ENCODE measurements at places on chromosomes 2 and 18. TPM values are rescaled to one million over a fixed set of nuclear protein-coding genes. Genes with fewer than 3 reads are reported as not detected.

GRCh38 chr18:56967035-56967434 is 179.9 kb upstream of the BOD1L2 start:
- H3K36me3 ChIP-seq, result no peaks in the 10 kb centered on the region
- DNase-seq, result no peak

- H3K27me3 ChIP-seq, result no peaks in the 10 kb centered on the region
- H3K27ac ChIP-seq, result no peak overlapping the region
- no peak for DNase-seq
- no peaks in the 10 kb centered on the region for H3K36me3 ChIP-seq
- H3K4me1 ChIP-seq, result no peaks in the 10 kb centered on the region
- H3K4me3 ChIP-seq, result no peak overlapping the region
These were observed 270.8 kb upstream of the DCC start for GRCh38 chr18:52069201-52069600.

PROKR1 gene
- not detected for total RNA-seq

RAB27B gene
- not detected for total RNA-seq

GRCh38 chr18:59918320-59918755 is 18.5 kb downstream of the PMAIP1 start:
- no peak overlapping the region for H3K4me3 ChIP-seq
- DNase-seq, result no peak
- H3K4me1 ChIP-seq, result peaks cover 9% of the 10 kb centered on the region
- no peak overlapping the region for H3K27ac ChIP-seq
- no peaks in the 10 kb centered on the region for H3K36me3 ChIP-seq
- no peaks in the 10 kb centered on the region for H3K27me3 ChIP-seq

DNA sequence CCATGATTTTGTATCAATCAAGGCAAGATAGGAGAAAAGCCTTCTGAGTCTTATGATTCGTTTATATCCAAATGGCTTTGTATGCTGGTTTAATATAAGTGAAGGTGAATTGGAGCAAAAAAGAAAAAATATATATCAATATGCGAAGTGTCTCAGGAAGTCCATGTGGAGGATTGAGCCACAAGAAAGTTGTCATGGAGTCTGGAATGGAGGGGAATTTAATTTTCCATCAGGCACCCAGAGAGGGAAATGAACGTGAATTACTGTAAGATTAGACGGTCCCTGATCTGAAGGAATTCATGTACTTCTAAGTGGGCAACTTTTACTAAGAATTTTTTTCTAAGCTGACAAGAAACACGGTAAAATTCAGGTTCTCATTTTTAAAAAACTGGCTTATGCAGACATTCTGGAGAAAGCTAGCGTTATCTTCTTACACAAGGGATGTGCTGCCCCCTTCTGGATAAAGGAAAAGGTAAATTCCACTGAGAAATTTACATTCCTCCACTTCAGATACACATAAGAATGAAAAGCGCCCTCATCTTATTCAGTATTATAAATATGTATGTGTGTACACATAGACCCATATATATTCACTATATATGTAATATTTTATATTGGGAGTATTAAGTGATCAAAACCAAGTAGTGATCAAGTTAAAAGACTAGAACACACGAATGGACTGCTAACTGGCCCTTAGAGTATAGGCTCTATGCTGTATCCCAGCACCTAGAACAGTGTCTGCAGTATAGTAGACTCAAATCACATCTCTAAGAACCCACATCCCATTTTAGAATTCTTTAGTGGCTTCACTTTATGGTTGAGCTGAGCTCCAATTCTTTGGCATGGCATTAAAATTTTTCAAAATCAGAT is 289.0 kb upstream of the TFPI start:
- DNase-seq, result peak; percentile 75
- H3K27me3 ChIP-seq, result no peaks in the 10 kb centered on the region
- no peaks in the 10 kb centered on the region for H3K4me1 ChIP-seq
- H3K36me3 ChIP-seq, result no peaks in the 10 kb centered on the region

SFT2D3 gene
- total RNA-seq, result 4.4 TPM

- DNase-seq, result no peak
- peaks cover 3% of the 10 kb centered on the region for H3K27me3 ChIP-seq
- H3K27ac ChIP-seq, result no peak overlapping the region
- H3K4me3 ChIP-seq, result no peak overlapping the region
These were observed 106.5 kb downstream of the GALNT3 start for GRCh38 chr2:165687426-165688002.

DNA sequence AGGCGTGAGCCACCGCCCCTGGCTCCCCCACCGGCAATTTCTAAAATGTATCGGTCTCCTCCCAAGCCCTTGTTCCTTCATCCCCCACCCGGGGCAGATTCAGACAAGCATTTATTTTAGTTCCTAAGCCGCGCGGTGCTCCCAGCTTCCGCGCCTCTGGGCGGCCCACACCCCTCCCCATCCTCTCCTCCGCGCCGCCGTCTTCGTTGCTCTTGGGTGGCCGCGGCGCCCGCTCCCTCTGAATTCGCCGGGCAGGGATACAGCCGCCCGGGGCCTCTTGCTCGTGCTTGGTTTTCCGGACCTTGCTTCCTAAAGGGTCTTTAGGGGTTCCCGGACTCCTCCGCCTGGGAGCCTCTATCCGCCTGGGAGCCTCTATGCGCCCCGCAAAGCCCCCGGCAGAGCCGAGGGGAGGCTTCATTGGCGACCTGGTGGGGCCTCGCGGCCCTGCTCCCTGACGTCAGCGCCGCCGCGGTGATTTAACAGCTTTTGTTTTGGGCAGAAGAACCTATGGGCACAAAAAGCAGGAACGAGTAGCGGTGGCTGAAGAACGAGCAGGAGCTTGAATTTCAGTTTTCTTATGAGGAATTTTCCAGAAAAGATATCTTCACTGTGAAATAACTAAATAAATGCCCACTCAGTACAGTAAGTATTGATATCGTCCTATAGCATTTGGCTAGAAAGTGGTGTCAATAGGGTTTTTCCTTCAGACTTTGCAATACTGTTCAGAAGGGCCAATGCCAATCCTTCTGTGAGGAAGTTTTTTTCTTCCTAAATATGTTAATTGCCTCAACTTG is 37.3 kb downstream of the PRKRA start:
- H3K27me3 ChIP-seq, result no peaks in the 10 kb centered on the region
- DNase-seq, result peak; percentile 82
- H3K27ac ChIP-seq, result peak overlapping the region; percentile 91
- H3K4me1 ChIP-seq, result peaks cover 13% of the 10 kb centered on the region
- H3K4me3 ChIP-seq, result peak overlapping the region; percentile 91

DNA sequence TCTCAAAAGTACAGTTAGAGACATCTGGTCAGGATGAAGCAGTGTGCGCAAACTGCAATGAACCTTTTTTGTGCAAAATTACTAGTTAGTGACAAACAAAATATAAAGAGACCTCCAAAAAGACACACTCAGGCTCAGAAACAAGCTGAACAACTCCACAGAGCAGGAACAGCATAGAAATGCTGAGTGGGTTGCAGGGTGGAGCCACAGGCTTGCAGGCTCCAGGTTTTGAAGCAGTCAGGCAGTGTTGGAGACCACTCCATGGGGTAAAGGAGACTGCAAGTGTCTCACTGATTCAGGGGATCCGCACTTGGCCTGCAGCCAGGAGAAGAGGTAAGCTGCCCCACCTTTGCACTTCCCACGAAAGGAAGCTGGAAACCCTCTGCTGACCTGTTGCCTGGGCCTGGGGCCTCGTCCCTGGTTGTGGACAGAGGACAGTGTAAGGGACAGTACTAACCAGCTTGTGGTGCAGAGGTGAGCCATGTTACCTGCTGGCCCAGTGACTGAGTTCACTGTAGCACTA is 36.4 kb downstream of the CFAP221 start:
- no peaks in the 10 kb centered on the region for H3K27me3 ChIP-seq
- H3K36me3 ChIP-seq, result no peaks in the 10 kb centered on the region
- DNase-seq, result no peak
- no peaks in the 10 kb centered on the region for H3K4me1 ChIP-seq

DNA sequence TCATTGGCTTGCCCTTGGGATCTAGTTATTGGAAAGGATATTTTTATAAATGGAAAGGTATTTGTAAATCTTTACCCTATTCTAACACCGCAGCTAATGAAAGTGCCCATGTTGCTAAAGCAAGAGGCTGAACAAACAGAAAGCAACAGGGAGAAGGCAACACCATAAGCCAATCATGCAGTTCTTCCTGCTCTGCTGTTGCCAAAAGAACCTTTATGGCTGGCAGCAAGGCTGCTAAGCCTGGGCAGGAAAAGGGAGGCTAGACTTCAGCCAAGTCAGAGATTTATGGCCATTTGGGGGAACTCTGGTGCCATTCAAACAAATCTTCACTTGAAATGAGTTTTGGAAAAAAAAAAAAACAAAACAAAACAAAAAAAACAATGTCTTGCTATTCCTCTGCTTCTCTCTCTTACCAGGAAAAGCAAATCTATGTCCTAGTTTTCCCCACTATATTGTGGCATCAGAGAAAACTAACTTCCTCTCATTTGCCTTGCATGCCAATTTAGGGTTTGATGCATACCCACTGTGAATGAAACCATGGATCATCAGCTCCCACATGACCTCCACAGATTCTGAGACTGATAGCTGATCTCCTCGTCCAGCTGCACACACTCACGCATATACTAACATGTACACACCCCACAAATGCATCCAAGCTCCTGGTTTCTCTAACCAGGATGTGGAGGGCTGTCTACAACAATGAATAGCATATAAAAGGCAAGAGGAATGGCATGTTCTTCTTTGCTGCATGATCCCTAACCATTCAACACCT is 179.3 kb downstream of the C1D start:
- no peaks in the 10 kb centered on the region for H3K27me3 ChIP-seq
- no peak overlapping the region for H3K27ac ChIP-seq
- H3K36me3 ChIP-seq, result no peaks in the 10 kb centered on the region
- no peak overlapping the region for H3K4me3 ChIP-seq
- peak; percentile 64 for DNase-seq

CCDC74B gene
- 1.6 TPM for total RNA-seq

MC5R gene
- total RNA-seq, result not detected

MAP4K3 gene
- 46.2 TPM for total RNA-seq

GRCh38 chr18:69648486-69648885 is 247.8 kb downstream of the DOK6 start:
- no peak overlapping the region for H3K4me3 ChIP-seq
- no peak for DNase-seq
- H3K36me3 ChIP-seq, result no peaks in the 10 kb centered on the region
- H3K4me1 ChIP-seq, result no peaks in the 10 kb centered on the region
- no peak overlapping the region for H3K27ac ChIP-seq
- no peaks in the 10 kb centered on the region for H3K27me3 ChIP-seq

DNA sequence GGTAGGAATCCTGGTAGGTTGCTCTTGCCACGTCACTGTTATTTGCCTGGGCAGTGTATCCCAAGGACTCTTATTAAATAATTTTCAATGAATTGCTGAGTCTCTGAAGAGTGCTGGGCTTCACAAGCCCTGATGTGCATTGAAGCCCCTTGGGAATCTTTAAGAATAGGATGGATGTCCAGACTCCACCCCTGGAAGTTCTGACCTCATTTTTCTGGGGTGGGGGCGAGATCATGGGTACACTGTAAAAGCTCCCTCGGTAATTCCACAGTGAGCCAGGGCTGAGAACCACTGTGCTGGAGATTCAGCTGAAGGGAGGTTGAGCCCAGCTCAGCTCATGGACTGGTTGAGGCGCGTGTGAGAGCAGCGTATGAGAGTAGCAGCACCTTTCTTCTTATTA is 140.2 kb downstream of the PIEZO2 start:
- DNase-seq, result no peak
- H3K36me3 ChIP-seq, result no peaks in the 10 kb centered on the region
- no peak overlapping the region for H3K4me3 ChIP-seq
- peaks cover 29% of the 10 kb centered on the region for H3K4me1 ChIP-seq
- no peak overlapping the region for H3K27ac ChIP-seq

GRCh38 chr18:21803495-21803894 is 62.9 kb downstream of the MIB1 start:
- DNase-seq, result no peak
- H3K4me1 ChIP-seq, result no peaks in the 10 kb centered on the region
- H3K36me3 ChIP-seq, result peaks cover 2% of the 10 kb centered on the region

DNA sequence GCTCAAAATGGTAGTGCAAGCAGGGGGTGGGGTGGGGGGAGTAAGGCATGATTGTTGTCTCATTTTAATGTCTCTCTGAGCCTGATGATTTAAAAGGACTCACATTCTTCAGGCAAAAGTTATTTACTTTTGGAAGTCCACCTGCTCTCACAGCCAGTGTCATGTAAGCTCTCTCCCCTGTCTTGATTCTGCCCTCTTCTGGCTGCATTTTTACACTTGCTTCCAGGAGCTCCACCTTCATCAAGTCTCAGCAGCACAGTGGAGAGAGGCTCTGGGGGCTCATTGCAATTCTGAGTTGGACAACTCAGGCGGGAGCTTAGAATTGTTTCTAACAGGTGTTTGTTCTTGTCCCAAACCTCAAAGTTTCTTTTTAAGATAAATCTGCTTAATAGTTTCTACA is 39.2 kb downstream of the GNAL start:
- H3K36me3 ChIP-seq, result no peaks in the 10 kb centered on the region
- no peak overlapping the region for H3K4me3 ChIP-seq
- DNase-seq, result no peak
- no peaks in the 10 kb centered on the region for H3K4me1 ChIP-seq

SH3BP4 gene
- 105 TPM for total RNA-seq

SAP130 gene
- 34.3 TPM for total RNA-seq

AQP12A gene
- total RNA-seq, result not detected

DNA sequence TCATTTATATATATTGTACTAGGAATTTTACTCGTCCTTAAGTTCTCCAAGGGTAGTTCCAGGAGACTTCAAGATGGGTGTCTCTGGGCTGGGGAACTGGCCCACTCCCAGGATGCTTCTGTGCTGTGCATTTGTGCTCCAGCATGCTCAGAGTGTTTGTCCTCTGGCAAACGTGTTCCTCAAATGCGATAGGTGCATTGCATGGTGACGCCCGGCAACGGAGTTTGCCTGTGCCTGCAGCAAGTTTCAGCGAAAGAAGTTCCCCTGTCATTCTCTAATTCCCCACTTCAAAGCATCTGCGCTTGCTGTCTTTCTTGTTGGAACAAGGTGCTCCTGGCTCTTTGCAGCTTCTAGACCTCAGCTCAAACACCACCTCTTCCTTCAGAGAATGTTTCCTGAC is 465.1 kb downstream of the GALR1 start:
- no peaks in the 10 kb centered on the region for H3K4me1 ChIP-seq
- no peak overlapping the region for H3K27ac ChIP-seq
- no peak overlapping the region for H3K4me3 ChIP-seq
- DNase-seq, result no peak
- H3K36me3 ChIP-seq, result no peaks in the 10 kb centered on the region
- H3K27me3 ChIP-seq, result no peaks in the 10 kb centered on the region

DNA sequence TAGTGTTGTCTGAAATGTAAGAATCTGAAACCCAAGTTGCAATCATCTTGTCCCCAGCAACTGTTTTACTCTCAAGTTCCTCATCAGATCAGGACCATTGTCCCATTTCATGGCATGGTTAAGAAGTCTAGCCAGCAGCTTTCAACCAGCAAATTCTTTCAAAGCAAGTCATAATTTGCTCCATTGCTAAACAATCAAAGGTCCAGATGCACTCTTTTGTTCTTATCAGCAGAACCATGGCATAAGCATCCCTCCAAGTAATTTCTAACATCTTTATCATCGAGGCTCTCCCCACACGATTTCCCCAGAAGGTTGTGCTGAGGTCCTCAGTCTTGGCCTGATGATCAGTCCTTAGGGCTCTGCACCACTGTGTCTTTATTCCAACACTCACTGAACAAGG is 67.5 kb upstream of the APCDD1 start:
- H3K27ac ChIP-seq, result no peak overlapping the region
- H3K4me1 ChIP-seq, result no peaks in the 10 kb centered on the region
- no peak for DNase-seq
- H3K36me3 ChIP-seq, result no peaks in the 10 kb centered on the region
- no peaks in the 10 kb centered on the region for H3K27me3 ChIP-seq

- H3K4me3 ChIP-seq, result no peak overlapping the region
- H3K27ac ChIP-seq, result peak overlapping the region; percentile 80
- peaks cover 69% of the 10 kb centered on the region for H3K4me1 ChIP-seq
- no peaks in the 10 kb centered on the region for H3K27me3 ChIP-seq
These were observed 154.6 kb downstream of the WDSUB1 start for GRCh38 chr2:159131914-159132281.
